Fibroblast of the aortic adventitia (primary cell): ENCODE measurements at places on chromosomes 7 and 10. TPM values are rescaled to one million over a fixed set of nuclear protein-coding genes. Genes with fewer than 3 reads are reported as not detected.

The HABP2 gene
- total RNA-seq = not detected in 2 replicates

The CALCR gene
- not detected in 2 replicates for total RNA-seq

The TLX1 gene
- total RNA-seq = 0.16 TPM in 1 of 2 replicates, not detected in the other

The CYP2C19 gene
- total RNA-seq = not detected in 2 replicates

The TBXAS1 gene
- total RNA-seq = 2.4 and 2.6 TPM in 2 replicates

The FAS gene
- total RNA-seq = 55.5 and 61.9 TPM in 2 replicates

The SAP25 gene
- total RNA-seq = not detected in 2 replicates

The CALY gene
- total RNA-seq = not detected in 2 replicates

The KAZALD1 gene
- 62.4 and 71.5 TPM in 2 replicates for total RNA-seq

The PNLIP gene
- not detected in 2 replicates for total RNA-seq

The EVX1 gene
- total RNA-seq = not detected in 2 replicates
